Left hindlimb (tissue), 1 donor: ENCODE measurements at places on chromosomes 16 and 17.
A peak's percentile ranks its signal among the peaks of the same experiment; 100 is the strongest.

- DNase-seq = no peak
Measured at GRCh38 chr17:41533613-41534012, 5.5 kb upstream of the KRT19 start.

- no peak for DNase-seq
Measured at GRCh38 chr17:62809656-62810055, 1.5 kb upstream of the MARCHF10 start.

GRCh38 chr16:66344533-66345145, 21.9 kb upstream of the CDH5 start:
- DNase-seq = no peak

DNA sequence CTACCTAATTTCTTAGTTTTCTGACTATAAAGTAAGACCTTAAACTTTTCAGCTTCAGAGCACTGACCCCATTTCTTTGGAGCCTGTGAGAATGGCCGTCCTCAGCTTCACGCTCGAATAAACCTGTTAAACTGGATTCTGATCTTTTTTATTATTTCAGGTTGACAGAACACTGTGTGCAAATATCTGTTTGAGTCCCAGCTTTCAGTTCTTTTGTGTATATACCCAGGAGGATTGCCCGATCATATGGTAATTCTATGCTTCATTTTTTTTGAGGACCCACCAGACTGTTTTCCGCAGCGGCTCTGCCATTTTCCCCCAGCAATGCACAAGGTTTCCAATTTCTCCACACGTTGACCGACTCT, 19.8 kb upstream of the KCNH6 start:
- DNase-seq = no peak

GRCh38 chr16:9625122-9625521, 533.7 kb downstream of the HAPSTR1 start:
- no peak for DNase-seq

- peak; percentile 70 for DNase-seq
Measured at GRCh38 chr17:34997355-34997862, 17.1 kb downstream of the LIG3 start.

- DNase-seq = no peak
Measured at GRCh38 chr16:51763072-51763661, 612.1 kb upstream of the SALL1 start.

DNA sequence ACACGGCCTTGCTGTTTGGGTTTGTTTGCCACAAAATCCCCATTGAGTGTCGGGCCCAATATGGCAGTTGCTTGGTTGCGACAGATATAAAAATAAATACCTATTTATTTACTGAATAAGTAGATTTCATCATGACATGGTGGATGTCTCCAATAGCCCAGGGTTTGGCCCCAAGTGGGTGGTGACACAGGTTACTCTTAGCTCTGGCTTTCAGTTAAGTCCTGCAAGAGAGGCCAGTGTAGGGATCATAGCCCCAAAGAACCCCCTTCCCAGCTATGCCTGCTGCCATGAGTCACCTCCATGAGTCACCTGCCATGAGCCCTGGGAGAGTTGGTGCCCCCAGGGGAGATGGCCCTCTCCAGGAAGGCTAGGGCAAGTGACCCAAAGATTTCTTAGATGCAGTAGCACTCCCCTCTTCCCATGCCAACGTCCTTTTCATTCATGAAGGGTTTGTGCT, 78.7 kb upstream of the LGALS9 start:
- no peak for DNase-seq

DNA sequence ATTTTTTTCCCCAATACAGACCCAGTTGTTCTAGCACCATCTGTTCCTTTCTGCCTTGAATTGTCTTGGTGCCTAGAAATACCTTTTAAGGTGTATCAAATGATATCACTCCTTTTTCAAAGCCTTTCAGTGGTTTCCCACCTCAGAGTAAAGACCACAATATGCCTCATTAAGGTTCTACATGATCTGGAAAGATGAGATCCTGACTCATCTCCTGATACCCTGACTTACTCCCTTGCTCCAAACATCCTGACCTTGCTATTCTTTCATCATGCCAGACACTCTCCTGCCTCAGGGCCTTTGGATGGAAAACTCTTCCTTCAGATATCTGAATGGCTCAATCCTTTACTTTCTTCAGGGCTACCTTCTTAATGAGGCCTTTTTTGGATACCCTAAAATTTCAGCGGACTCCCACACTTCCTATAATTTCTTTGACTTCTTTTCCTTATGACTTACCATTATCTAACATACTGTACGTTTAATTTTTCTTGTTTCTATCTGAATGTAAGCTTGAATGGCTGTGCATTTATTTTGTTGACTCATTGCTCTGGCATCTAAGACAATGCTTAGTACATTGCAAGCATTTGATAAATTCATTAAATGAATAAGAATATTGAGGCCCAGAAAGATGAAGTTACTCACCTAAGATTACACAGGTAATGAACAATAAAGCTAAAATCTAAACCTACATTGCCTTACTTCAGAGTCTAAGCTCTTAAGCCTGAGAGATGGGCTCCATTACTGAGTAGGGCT, 19.2 kb downstream of the FLOT2 start:
- no peak for DNase-seq

DNA sequence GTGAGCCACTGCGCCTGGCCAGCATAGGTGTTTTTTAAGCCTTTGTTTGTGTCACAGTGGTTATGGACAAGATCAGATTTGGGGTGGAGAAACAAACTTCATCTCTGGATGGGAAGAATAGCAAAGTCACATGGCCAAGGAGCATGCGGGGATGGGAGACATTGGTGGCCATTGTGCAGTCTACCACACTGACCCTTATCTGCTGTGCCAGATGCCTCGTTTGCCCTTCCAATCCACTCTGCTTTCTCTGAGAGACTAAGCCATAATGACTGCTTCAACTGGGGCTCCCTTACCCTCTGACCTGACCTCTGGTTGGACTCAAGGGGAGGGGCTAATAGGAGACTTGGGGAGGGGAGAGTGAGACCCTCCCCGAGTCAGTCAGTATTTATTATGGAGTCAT, 166.8 kb downstream of the PRKCB start:
- DNase-seq = no peak

- DNase-seq = no peak
Measured at GRCh38 chr16:30619638-30620037, 9.4 kb upstream of the ZNF689 start.

DNA sequence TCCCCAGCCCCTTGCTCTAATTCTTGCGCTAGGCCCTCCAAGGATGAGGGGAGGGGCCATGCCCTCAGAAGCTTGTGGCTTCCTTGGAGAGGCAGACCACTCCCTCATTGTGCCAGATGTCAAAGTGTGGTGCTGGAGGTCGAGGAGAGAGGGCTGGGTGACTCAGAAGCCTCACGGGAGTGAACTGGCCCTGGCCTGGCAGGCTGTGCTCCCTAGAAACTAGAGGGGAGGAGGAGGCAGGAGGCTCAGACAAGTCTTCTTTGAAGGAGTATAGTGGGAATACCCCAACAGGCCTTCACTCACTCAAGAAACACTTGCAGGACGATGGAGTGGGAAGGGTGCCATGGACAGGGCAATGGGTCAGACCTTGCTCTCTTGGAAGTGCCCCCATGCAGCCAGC, 18.5 kb downstream of the ANKRD40 start:
- no peak for DNase-seq

DNA sequence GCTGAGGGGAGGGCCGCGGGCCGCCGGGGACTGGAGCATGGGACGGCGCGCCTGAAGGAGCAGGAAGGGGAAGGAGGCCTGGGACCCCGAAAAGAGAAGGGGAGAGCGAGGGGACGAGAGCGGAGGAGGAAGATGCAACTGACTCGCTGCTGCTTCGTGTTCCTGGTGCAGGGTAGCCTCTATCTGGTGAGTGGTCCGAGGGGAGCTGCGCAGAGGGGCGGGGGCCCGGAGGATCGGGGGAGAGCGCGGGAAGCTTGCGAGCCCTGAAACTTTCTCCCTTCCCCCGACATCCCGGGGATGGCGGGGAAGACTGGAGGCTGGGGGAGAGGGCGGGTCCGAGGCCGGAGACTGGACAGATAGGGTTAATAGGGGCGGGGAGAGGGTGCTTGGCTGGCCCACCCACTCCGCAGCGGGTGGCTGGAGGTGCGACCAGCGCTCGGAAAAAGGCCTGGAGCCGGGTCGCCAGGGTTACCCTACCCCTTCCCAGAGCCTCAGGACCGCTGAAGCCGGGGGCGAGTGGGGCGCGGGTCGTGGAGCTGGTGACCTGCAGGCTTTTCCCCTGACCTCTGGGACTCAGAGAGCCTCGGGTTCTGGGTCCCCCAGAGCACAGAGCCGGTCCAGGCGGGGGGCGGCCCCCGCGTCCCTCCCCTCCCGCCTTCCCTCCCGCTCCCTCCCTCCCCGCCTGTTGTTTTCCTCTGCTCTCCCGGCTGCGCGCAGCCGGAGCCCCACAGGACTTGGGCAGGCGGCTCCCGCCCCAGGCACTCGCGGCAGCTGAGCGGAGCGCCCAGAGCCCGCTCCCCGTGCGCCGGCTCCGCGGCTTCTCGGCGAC, 631 bp downstream of the NXPH3 start:
- DNase-seq = peak; percentile 72

DNA sequence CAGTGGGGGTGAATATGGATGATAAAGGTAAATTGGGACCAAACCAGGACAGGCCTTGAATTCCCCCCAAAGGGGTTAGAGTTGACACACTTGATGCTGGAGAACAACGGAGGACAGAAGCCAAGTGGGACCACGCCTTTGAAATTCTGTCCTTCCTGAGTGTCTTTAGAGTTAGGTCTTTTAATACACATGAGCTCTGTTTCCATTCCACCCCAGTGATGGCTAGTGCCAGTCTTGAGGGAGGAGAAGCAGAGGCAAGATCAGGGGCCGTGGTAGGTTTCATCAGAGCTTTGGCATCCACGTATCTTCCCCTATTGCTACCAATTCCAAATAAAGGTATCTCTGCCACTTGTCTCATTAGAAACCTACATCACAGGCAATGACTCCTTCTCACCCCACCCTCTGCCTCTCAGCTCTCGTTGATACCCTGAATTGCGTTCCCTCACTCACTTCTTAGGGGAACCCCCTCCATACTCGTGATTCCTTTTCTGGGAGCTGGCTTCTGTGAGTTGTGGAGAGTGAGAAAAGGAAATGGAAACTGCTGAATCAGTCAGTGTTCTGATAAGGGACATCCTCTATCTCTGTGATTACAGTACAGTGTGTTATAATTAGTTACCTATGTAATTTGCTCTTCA, 2.4 kb upstream of the CCL3L1 start:
- no peak for DNase-seq
